ENCODE measurements at places on chromosomes 2 and 18.

DNA sequence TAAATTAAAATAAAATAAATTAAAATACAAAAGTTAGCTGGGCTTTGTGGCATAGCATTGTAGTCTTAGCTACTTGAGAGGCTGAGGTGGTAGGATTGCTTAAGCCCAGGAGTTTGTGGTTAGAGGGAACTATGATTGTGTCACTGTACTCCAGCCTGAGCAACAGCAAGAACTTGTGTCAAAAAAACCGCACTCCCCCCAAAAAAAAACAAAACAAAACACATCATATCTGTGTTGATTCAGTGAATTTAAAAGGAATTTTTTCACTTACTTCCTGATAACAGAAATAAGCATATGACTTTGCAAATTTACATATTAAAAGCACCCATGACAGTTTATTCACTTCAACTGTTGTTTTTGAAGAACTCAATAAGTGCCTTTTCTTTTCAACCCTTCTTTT lies 68.1 kb upstream of the PELI1 start:
- DNase-seq = no peak

DNA sequence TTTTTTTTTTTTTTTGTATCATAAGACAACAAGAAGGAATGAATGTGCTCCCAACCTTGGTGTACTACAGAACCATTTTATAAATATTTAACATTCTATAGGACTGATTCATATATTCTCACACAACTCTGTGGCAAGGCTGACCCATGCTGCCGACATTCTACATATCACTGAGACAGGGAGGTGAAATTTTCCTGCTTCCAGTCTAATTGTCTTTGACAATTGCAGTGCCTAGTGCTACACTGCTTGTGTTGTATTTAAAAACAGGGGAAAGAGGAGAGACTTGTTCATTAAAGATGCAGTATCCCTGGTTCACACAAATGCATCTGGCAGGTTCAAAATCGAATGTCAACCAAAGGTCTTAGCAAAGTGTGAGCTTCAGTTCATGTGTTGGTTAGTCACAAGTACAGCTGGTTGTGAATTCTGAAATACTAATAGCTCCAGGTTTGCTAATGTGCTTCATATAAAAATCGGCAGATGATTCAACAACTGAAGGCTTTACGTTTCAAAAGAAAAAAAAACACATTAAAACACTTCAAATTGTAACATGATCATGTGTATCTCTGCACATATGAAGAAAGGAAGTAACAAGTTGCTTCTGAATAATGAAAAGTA lies 130.8 kb downstream of the FIGN start:
- DNase-seq = no peak

DNA sequence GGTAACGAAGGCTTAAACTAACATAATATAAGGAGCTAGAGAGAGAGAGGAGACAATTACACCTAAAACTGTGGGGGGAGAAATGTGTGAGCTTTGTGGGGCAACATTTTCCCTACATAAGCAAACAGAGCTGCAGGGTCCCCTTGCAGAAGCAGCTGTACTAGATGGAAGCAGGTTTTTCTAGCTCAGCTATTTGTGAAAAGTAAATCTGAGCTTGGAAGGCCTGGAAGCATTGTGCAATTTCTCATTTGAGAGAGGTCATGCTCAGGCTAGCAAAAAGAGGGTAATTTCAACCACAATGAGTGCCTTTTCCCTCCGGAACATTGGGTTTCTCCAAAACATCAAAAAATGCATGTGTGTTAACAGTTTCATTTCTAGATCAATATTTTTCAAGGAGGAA lies 130.0 kb downstream of the ARL4C start:
- no peak for DNase-seq

DNA sequence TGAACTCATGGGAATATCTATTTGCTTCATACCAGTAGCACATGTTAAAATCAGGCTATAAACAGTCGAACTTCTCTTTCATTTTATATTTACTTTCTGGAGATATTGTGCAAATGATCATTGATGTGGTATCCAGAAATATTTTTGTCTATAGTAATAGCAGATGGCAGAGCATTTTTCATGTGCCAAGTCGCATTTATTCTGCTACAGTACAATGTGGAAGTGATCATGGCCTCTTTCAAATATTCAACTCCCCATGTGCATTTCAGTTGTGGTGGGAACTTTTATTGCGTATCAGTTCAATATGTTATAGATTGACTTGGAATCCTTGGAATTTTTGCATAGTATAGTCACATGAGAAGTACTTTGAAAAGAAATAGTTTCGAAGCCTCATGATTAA lies 57.4 kb downstream of the RHBDD1 start:
- no peak for DNase-seq

- DNase-seq = no peak
These were observed 1267.1 kb downstream of the LRP1B start for GRCh38 chr2:140863713-140864112.

Data from stimulated activated CD4-positive, alpha-beta T cell treated with anti-CD3 and anti-CD28 coated beads, Interleukin-1b, Interleukin-23, amount 100 ng/mL, for 1 hour (primary cell).